ENCODE measurements at places on chromosomes 5 and 9.

DNA sequence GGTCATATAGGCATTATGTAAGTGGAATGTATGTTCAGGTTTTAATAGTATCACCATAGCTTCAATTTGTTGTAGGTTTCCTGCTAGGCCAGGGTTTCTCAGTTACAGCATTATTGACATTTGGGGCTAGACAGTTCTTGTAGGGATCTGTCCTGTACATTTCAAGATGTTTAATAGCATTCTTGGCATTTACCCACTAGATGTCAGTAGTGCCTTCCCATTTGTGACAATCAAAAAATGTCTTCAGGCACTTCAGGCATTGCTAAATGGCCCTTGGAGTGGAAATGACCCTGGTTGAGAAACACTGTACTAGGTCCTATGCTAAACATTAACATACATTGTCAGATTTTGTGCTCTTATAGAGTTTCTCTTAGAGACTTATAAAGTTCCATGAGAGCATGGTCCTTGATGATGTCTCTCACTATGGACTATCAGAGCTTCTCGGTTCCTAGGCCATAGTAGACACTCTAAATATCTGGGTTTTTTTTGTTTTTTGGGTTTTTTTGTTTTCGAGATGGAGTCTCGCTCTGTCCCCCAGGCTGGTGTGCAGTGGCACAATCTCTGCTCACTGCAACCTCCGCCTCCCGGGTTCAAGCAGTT, 1.4 kb downstream of the KIF20A start:
- DNase-seq: peak; percentile 24

DNA sequence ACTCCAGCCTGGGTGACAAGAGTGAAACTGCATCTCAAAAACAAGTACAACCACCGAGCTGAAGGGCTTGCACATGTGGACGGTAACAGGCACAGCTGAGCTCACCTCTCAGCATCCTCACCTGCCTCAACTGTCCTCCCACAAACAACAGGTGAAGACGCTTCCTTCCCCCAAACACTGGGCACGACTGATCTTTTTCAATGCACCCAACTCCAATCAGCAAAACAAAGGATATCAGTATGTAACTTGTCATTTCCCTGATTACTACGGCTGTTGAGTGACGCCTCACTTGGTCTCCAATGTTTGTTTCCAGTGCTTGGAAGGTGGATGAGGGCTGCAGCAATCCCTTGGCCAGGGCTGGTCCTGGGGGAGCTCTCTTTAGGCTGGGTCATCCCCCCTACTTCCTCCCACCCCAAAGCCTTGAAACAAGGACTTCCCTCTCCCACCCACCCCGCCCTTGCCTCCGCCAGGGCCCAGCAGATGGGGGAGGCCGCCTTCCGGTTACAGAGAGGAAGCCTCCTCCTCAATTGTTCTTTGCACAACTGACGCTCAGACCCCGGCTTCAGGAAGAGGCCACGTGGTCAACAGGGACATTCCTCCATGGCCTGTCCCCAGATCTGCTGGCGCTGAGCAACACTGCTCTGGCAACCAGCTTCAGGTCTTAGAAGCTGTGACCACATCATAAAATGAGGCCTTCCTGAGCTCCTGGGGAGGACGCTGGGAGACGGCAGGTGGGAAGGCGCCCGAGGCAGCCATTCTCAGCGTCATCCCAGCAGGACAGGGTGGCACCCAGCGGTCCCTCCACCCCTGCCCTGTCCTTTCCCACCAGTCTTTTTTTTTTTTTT, 5.9 kb downstream of the FAM78A start:
- no peak for DNase-seq

DNA sequence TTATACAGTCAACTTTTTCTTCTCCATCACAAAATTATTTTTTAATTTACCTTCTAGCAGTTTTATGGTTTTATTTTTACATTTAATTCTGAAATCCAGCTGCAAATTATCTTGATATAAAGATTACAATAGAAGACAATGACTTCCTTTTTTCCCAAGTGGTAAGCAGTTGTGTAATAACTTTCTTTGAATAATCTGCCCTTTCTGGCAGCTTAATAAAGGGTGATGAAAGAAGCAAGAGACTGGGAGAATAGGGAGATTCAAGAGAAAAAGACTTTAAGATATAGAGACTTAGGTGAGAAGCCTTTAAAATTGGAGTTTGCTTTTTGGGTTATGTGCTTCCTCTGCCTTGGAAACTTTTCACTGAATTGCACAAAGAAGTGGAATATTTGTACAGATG, 100.4 kb upstream of the FREM1 start:
- no peak for DNase-seq

GRCh38 chr5:29079771-29080170, 2041.4 kb upstream of the CDH9 start:
- DNase-seq: no peak

DNA sequence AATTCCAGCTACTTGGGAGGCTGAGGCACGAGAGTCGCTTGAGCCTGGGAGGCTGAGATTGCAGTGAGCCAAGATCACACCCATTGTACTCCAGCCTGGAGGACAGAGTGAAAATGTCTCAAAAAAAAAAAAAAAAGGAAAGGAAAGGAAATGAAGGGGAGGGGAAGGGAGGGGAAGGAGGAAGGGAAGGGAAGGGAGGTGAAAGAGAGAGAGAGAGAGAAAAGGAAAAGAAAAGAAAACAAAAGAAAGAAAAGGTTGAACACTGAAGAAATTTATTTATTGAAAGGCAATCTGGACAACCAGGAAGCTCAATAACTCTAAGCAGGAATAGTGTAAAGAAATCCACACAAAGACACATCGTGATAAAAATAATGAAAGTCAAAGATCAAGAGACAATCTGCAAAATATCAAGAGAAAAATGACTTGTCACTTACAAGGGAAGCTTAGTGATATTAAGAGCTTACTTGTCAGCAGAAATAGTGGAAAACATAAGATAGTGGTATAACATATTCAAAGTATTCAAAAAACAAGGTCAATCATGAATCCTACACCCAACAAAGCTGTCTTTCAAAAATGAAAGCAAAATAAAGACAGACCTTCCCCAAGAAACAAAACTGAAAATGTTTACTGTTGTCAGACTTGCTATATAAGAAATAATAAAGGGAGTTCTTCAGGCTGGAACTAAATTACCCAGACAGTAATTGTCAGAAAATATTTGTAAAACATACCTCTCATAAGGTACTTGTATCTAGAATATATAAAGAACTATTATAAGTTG, 10.9 kb upstream of the RIMOC1 start:
- no peak for DNase-seq

DNA sequence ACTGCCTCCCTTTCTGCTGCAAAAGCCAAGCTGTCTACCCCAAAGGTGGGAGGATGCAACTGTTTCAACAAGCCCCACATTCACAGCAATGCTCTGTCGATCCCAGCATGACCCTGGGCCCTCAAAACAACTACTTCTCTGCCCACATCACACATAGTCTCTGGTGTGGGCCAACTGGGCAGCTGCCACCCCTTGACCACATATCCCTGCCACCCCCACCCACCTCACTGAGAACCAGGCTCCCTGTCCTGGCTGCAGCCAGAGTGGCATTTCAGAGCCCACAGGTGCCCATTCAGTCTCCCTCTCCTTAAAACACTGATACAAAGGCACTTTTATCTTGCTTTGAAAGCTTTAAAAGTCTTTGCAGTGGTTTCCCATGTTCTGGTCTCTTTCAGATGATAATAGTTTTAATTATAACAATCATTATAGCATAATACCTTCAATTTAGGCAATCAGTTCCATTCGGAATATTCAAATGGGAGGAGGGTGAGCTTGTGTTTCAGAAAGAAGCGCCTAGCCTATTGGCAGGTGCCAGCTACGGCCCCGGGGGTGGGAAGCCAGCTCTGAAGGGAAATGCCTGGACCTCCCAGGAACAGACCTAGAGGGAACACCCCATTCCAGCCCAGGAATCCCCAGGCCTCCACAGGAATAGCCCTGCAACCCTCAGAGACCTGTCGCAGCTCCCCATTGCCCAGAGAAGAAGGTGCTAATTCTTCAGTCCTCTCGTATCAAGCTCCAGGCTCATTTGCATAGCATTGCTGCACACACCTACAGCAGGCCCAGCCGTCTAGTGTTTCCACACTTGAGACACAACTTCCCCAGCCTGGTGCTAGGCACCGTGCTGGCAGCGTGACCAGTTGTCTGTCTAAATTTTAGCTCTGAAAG, 90.8 kb downstream of the C5orf15 start:
- no peak for DNase-seq

DNA sequence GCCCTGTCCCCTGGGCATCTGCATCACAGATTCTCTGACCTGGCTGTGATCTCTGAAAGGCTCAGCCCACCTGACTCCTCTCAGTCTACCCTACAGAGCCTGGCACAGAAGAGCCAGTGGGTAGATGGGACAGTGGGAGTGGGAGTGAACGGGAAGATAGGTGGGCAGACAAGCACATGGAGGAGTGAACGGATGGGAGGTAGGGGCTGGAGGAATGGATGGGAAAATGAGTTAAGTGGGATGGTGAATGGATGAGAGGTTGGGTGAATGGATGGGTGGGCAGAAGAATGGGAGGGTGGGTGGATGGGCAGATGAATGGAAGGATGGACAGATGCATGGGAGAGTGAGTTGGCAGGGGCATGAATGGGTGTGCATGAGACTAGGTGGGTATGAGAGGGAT, 18.8 kb downstream of the STK10 start:
- no peak for DNase-seq

GRCh38 chr9:8552732-8553131, 753.2 kb upstream of the DMAC1 start:
- DNase-seq: no peak

- no peak for DNase-seq
These were observed 161.7 kb downstream of the RANBP17 start for GRCh38 chr5:171023508-171023907.

DNA sequence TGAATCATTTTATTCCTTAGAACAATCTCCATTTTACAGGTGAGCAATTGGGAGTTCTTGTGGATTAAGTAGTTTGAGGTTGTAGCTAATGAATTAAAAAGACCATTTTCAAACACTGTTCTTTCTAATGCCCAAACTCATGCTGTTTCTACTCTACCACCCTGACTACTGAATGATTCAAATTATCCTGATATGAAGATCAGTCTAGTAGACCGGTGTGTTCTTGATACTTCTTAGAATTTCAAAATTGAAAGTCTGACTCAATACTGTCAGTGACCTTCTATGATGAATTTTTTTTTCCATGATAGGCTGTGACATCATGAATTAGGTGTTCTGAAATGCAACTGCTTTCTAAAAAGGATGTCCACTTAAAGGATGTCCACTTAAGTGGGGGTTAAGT, 515.5 kb downstream of the DMAC1 start:
- no peak for DNase-seq

- DNase-seq: no peak
These were observed 281.0 kb downstream of the EFNA5 start for GRCh38 chr5:107389775-107390148.

GRCh38 chr5:155389498-155389897, 375.9 kb downstream of the KIF4B start:
- DNase-seq: no peak

- DNase-seq: peak; percentile 30
These were observed 45.2 kb downstream of the PIP5K1B start for GRCh38 chr9:68750255-68750654.

GRCh38 chr5:158430166-158430797, 571.3 kb upstream of the CLINT1 start:
- DNase-seq: no peak

- DNase-seq: no peak
These were observed 102.1 kb downstream of the SUSD1 start for GRCh38 chr9:112072721-112073638.

GRCh38 chr5:158998793-158999325, 100.9 kb downstream of the EBF1 start:
- no peak for DNase-seq

GRCh38 chr5:81115261-81115660, 117.9 kb upstream of the CKMT2 start:
- no peak for DNase-seq

DNA sequence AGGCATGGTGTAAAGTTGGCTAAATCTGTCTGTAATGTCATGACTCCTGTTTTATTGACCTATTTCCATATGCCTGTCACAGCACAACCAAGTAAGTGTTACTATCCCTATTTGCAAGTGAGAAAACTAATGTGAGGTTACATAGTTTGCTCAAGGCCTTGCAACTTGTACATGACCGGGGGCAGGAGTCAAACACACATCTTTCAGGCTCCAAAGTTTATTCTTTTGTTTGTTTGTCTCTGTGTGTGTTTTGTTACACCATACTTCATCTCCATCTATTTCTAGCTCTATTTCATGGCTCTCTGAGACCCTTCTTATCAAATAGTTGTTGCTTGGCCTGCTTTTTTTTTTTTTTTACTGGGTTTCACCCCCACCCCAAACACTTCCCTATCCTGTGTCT, 70.2 kb downstream of the CMYA5 start:
- DNase-seq: no peak

DNA sequence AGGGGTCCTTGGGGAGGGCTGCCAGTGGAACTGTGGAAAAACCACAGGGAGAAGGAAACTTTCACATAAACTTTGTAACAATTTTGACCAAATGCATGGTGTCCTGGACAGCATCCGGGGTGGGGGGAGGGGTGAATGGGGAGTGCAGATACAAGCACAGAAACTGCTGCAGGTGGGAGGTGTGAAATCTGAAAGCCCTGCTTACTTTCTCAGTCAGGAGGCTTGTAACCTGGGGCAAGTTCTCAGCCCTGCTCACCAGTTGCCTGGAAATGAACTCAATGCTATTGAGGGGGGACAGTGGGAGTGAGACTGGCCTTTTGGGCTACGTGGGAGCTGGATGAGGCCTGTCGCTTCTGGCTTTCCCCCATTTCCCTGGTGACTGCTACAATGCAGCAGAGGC, 694.5 kb upstream of the ZNF608 start:
- no peak for DNase-seq

GRCh38 chr5:67451640-67452279, 255.2 kb upstream of the CD180 start:
- no peak for DNase-seq

DNA sequence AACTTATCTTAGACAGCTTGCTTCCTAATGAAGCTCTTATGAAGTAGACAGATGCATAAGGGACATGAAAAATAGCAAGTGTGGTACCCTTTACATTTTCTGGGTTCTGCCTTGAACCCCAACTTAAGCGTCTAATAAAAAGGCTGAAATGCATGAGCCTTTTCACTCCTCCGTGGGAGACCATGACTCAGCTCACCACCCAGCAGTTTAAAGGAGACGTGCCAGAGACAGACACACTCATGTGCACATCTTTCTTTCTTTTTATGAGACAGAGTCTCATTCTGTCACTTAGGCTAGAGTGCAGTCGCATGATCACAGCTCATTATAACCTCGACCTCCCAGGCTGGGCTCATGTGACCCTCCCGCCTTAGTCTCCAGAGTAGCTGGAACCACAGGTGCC, 22.3 kb downstream of the CTXN3 start:
- DNase-seq: no peak

GRCh38 chr9:80866121-80866520, 823.2 kb downstream of the TLE1 start:
- DNase-seq: no peak

- DNase-seq: no peak
These were observed 57.6 kb downstream of the MAMDC2 start for GRCh38 chr9:70101265-70101664.

GRCh38 chr5:110853267-110853666, 114.5 kb downstream of the SLC25A46 start:
- DNase-seq: no peak
